ENCODE measurements at places on chromosomes 6 and 20.

DNA sequence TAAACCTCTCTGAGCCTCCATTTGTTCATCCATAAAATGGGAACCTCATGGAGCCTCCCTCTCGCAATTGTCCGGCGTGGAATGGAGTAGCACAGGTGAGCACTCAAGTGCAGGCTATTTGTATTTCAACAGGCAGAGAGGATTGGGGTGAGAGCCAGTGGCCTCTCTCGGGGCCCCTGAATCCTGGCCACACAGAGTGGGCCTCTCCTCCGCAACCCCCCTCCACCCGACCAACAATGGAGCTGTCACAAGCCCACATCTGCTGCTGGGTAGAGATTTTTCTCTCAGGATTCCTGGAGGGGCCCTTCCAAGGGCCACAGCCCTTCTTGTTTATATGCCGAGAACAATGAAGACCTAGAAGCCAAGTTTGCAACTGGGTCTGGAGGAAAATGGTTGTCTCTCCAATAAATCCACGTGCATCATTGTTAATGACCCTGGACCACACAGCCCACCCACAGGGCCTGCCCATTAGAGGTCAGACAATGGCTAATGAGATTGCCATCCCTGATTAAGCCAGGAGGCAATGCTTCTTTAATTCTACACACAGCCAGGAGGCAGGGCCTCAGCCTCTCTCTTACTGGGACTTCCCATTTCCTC, 233.0 kb downstream of the ANKRD60 start:
- H3K27me3 ChIP-seq, result no peaks in the 10 kb centered on the region
- H3K4me1 ChIP-seq, result no peaks in the 10 kb centered on the region
- H3K4me3 ChIP-seq, result no peak overlapping the region
- H3K27ac ChIP-seq, result no peak overlapping the region

GRCh38 chr6:38262026-38262425, 377.7 kb downstream of the BTBD9 start:
- H3K27ac ChIP-seq, result no peak overlapping the region
- H3K4me3 ChIP-seq, result no peak overlapping the region
- peak; percentile 70 for DNase-seq
- H3K4me1 ChIP-seq, result no peaks in the 10 kb centered on the region

- H3K4me1 ChIP-seq, result no peaks in the 10 kb centered on the region
- DNase-seq, result no peak
Measured at GRCh38 chr20:46937533-46938226, 43.0 kb downstream of the EYA2 start.

DNA sequence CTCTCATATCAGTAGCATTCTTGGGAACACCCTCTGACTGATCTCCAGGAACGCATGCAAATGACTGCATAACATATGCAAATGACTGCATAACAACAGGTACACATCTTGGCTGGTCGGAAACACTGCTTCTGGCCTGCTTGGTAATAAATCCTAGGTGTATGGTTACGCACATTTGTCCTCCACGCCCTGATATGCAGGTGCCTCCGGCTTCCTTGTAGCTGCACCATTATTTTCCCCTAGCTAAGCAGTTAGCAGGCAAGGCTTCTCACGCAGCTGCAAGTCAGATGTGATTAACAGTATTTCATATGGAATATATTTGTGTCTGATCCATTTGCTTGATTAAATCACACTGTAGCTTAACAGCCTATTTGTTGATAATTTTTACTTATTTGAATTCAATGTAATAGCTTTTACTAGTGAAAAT, 5.9 kb downstream of the RPS6KA2 start:
- H3K27me3 ChIP-seq, result no peaks in the 10 kb centered on the region
- DNase-seq, result peak; percentile 62
- peak overlapping the region; percentile 73 for H3K27ac ChIP-seq
- peaks cover 78% of the 10 kb centered on the region for H3K4me1 ChIP-seq

DNA sequence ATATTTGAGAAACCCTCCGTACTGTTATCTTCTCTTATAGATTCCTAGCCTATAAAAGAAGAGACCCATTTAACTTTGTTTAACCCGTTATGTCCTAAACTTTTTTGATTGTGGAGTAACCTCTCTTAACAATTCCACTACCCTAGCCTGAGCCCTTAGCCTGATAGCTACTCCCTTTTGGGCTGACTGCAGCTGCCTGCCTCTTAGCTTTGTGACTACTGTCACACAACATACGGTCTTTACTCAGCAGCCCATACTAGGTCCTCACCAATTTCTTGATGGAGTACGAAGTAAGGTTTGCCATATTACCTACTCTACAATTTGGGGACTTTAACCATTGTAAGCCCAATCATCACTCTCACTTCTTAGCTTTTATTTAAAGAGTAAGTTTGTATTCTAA, 72.7 kb downstream of the QRSL1 start:
- H3K4me1 ChIP-seq, result peaks cover 4% of the 10 kb centered on the region
- no peaks in the 10 kb centered on the region for H3K27me3 ChIP-seq
- H3K27ac ChIP-seq, result peak overlapping the region; percentile 85
- no peaks in the 10 kb centered on the region for H3K36me3 ChIP-seq
